Left renal cortex interstitium (tissue), 4 donors: ENCODE measurements at places on chromosomes 3 and 15.

GRCh38 chr15:51579012-51579411 lies 43.6 kb downstream of the DMXL2 start:
- DNase-seq = no peak

DNA sequence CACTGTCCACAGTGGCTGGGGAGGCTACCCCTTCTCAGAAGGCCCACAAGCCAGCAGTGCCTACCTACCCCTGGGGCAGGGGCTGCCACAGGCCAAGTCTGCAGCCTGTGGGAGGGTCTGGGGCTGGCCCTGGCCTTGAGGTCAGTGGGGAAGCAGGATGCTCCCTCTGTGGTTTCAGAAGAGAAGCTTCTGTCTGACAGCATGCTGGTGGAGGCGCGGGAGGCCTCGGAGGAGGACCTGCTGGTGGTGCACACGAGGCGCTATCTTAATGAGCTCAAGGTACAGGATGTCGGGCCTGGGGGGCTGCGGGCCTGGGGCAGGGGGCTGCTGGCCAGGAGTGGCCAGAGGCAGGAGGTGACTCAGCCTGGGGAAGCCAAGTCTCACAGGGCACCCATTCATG lies 3.2 kb downstream of the HDAC11 start:
- DNase-seq = no peak

DNA sequence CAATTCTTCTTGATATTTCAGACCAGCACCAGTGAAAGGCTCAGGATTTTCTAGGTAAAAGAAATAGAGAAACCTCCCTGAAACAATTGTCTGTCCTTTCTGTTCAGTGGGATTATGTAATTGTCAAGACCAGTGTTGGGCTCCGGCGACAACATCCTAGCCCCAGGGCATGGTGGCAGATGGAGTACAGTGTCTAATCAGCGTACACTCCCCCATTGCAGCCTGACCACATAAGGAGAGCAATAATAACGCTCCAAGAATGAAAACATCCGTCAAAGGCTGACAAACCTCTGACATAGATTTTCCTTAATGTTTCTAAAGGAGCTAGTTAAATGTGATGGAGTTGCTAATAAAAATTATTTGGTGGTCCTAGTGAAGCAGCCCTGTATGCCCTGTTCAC lies 144.6 kb downstream of the EBLN2 start:
- no peak for DNase-seq

- DNase-seq = no peak
These were observed 4.5 kb downstream of the SNX22 start for GRCh38 chr15:64155802-64156651.

- DNase-seq = no peak
These were observed 20.0 kb upstream of the ZNF148 start for GRCh38 chr3:125395091-125395490.

DNA sequence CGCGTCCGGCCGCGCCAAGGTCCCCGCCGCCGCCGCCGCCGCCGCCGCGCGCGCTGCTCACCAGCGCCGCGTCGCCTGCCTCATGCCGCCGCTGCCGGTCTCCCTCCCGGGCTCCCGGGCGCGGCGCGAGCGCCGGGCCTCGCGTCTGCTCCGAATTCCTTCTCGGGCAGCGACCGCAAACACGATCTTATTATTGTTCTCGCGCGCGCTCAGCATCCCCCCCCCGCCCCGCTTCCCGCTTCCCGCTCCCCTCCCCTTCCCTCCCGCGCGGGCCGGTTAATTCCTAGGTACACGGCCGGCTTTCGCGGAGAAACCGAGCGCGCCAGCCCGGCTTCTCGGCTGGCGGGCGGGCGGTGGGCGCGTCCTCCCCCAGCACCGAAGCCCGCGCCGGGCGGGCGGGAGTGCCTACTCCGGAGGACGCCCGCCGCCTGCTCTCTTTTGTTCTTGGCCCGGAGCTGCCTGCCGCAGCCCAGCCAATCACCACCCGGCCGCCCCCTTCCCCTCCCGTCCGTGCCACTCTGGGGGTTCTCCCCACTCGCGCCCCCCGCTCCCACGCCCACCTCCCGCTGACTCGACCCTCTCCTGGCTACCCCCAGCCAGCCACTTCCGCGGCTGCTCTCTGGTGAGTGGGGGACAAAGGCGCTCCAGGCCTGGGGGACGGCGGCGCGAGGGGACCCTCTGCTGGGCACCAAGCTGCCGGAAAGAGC lies at the start of gene HDGFL3:
HDGFL3 (minus strand) TSS at position 164 of the 707 bp plus-strand sequence. CDS start 409 bp downstream, outside the sequence.
- DNase-seq = peak; percentile 53

DNA sequence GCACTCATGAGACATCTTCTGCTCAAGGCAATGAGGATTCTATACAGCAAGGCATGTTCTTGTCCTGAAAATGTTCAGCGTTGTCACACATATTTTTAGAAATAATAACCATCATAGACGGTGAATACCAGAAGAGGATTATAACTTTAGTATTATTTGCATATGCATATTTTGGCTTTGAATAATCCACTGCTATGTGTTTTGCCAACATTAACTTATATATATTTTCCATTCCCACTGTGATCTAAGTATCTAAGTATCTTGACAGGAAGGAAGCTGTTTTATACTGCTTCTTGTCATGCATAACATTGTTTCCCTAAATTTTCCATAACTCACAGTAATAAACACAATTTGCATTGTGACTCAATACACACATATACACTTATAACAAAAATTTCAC lies 509.5 kb downstream of the TBL1XR1 start:
- no peak for DNase-seq

DNA sequence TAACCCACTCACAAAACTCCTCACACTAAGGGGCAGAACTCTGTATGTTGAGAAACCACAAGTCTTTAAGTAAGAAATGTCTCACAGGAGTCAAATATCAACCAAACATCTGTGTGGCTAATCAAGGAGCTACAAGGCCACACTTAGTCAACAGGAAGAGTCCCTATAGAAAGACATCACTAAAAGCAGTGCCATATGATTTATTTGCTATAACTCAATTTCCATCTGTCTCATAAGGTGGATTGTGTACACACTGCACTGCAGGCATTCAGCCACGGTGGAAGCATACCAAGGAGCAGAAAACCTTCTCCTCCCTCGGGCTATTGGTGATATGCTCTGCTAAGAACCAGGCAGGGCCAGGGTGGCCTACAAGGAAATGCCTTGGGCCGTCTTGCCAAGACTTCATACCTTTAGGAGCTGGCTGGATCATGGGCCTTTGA lies 197.6 kb upstream of the CFAP20DC start:
- no peak for DNase-seq

DNA sequence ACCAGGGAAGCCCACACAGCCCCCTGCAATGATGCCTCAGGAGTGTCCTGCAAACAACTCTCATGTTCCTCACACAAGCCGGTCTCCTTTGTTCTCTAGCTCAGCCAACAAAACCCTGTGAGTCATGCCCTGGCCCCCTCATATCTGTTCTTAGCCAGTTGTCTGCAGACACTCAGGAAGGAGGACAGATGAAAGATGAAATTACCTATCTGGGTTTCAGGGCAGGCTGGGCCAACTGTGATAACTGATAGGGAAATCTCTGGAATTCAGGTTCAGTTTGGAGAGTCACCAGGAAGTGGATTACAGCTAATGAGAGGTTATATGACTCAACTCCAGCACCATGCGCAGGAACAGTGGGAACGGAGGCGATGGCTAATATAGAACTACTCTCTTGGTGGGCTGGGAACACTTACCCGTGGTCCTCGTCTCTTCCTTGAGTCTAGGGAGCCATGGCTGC lies 352.0 kb upstream of the ADAMTS9 start:
- DNase-seq = no peak

- DNase-seq = no peak
These were observed 48.1 kb downstream of the SH3BP5 start for GRCh38 chr3:15284121-15284889.

- no peak for DNase-seq
These were observed 11.8 kb downstream of the CACNA2D3 start for GRCh38 chr3:54134155-54134554.

- DNase-seq = no peak
These were observed 33.0 kb upstream of the BCL2A1 start for GRCh38 chr15:80003934-80004472.

GRCh38 chr15:98767692-98768091 lies 119.4 kb downstream of the IGF1R start:
- no peak for DNase-seq

DNA sequence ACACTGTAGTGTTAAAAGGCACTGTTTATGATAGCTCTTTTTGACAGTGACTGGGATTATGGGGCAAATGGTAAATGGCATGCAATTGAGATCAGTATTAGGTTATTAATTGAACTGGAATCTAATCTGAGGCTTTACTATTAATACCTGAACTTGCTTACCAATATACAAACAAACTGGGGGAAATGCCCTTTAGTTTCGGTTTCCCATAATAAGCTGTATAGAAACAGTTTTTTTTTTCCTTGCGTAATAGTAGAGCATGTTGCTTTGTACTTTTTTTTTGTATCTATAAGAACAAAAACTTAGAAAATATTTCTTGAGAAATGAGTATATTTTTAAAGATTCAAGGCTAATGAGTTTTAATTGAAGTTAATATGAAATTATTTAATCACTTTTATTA lies 95.0 kb downstream of the FNDC3B start:
- no peak for DNase-seq

- DNase-seq = no peak
These were observed 55.3 kb upstream of the MAGI1 start for GRCh38 chr3:66093981-66094380.

DNA sequence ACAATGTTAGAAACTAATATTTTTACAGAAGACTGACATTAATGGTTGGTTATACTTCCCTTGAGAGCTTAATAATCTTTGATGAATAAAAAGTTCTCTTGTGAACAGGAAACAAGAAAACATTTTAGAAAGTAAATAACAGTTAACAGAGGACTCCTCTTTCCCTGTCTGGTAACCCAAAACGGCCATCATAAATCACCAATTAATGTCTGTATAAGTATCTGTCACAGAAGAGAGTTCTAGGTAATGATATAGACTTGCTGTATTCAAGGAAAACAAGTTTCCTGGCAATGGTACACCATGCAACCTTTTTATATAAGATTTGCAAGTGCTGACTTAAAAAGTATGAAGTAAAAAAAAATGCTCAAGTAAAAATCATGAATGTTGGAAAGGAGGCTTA lies 426.7 kb downstream of the SOX2 start:
- DNase-seq = no peak

DNA sequence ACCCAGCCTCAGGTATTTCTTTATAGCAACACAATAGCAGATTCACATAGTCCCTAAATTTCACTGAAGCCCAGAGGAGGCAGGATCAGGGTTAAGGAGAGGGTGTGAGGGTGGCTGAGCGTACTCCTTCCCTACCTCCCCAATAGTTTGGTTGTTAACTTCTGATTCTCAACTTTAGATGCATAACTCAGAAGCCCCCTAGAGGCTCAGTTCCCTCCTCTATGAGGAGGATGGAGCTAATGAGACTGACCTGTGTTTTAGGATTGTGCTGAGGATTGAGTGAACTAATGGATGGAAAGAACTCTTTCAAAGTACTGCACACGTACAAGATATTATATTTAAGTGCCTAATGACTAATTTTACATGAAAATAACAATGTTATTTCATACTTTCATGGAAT lies 249.3 kb upstream of the SOX14 start:
- DNase-seq = no peak

DNA sequence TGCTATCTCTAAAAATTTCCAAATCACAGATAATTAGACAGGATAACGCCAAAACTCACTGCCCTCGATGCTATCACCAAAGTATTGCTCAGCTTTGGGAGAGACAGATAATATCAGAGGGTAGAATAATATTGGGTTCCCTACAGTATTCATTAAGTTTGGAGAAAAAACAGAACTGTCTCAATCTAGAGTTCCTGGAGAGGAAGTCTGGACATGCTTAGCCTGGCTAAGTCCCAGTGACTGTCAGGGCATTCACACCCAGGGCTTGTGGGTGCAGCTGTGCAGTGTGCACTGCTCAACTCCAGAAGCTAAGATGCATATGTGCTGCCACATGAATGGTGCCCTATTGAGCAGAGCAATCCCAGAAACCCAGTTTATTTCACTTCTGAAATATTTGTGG lies 459.6 kb upstream of the DPH6 start:
- DNase-seq = no peak

DNA sequence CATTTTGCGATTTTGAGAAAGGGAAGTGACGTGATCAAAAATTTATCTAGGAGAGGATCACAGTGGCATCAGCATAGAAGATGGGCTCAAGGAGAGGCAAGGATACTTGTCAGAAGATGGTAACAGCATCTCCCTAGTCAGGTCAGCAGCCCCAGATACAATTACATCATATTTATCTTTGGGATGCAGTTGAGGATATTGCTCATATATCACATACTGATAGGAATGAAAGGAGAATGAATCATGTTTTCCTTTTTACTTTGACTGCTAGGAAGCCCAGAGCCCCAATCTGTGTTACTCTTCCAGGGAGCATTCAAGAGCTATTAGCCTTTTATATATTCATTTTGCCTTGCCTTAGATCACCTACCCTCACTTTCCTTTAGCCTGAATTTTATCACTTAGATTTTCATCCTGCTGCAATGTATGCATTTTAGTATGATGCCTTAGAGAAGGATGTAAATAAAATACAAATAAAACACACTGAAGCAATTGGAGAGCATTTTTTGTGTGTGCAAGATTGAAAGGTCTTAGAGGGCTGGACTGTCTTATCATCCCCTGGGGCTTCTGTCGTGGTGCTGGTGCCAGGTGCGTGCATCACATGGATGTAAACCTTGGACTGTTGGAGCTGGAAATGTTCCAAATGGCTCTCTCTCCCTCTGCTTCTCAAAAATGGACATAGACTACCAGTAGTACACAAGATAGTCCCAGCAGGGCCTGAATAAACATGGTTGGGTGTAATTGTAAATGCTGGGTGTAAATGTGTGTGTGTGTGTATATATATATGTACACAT lies 40.3 kb downstream of the CORO2B start:
- no peak for DNase-seq

DNA sequence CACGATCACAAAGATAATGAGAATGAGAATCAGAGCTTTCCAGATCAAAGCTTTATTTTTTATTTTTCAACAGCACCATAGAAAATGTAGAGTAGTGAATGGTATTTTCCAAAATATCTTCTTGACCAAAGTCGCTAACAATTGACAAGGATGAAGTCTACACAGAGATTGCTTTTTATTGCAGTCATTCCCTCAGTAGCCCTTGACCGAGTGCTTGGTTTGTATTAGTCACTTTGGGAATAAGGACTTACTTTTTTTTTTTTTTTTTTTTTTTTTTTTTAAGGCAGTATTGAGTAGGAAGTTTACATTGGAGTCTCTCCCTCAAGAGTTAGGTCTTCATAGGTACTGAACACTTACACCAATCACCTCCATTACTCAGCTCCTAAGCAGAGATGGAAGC lies 39.8 kb downstream of the THRB start:
- DNase-seq = no peak

DNA sequence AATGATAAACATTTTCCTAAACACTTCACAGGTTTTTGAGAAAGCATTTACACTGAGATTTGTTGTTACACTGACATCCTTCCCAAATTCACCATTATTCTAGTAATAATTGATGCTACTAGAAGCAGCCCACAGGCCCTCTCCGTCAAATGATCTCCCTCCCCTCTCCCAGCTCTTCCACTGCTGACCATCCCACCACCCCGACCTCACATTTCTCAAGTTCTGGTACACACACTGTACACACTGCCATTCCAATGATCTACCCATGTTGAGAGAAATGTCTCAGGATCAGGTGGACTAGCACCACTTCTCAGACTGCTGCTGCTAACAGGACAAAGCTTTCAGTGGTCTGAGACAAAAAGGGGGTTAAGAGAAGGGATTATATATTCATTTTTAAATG lies 3.5 kb downstream of the TBC1D5 start:
- no peak for DNase-seq

- DNase-seq = no peak
These were observed 130.6 kb upstream of the FHIT start for GRCh38 chr3:61381745-61382392.

- no peak for DNase-seq
These were observed 78.1 kb downstream of the LRRFIP2 start for GRCh38 chr3:37096288-37096687.
